ENCODE measurements at places on chromosomes 5 and 9.

DNA sequence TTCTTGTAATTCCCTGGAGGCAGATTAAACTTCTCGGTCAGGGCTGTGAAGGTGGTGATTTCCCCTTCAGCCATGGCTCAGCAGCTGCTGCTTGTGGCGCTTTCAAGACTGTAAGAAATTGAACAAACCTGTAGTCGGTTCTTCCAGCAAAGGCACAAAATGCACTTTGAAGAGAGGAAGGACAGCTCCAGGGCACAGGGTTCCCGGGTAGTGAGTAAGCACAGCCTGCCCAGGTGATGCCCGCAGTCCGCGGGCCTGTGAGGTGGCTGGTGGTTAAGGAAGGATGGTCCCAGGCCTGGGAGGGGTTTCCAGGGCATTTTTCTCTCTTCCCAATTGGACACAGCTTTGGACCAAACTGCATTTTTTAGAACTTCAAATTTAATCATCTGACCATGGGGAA lies 71.8 kb downstream of the FGF1 start:
- DNase-seq, result no peak

DNA sequence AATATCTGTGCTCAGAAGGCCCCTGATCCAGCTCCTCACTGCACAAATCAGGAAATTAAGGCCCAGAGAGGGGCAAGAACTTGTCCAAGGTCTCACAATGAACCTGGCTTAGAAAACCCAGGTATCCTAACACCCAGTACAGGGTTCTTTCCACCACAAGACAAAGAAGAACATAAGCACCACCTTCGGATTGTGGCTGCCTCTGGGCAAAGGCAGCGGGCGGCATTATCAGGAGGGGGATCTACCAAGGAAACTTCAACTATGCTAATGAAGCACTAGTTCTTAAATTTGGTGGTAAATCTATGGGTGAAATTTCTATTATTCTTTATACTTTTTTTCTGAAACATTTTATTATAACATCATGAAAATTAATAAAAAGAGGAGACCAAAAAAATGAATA lies 17.9 kb downstream of the ANXA6 start:
- no peak for DNase-seq

GRCh38 chr5:100840789-100841188 lies 62.3 kb downstream of the ST8SIA4 start:
- DNase-seq, result no peak

DNA sequence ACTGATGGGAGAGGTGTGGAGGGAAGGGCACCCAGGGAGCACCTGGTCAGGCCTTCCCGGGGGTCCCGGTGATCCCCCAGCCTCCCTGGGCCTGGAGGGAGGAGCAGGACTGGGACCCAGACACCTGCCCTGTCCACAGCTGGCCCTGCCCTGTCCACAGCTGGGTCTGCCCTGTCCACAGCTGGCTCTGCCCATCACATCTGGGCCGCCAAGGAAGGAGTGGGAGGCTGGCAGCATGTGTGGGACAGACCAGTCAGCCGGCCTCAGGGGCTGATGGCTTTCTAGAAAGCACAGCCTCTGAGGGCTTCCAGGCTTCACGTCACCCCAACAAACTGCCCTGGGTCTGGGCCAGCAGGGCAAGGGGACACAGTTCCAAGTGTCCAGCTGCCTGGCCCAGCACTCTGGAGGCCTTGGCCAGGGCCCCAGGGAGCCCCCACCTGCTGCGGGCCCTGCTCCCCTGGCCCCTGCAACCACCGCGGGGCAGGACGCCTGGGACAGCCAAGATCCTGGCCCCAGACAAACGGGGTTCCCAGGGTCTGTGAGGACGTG lies 12.2 kb downstream of the DNLZ start:
- no peak for DNase-seq

- no peak for DNase-seq
These were observed 26.9 kb downstream of the INVS start for GRCh38 chr9:100125910-100126309.

- no peak for DNase-seq
These were observed 49.9 kb downstream of the SHB start for GRCh38 chr9:38018958-38019602.

DNA sequence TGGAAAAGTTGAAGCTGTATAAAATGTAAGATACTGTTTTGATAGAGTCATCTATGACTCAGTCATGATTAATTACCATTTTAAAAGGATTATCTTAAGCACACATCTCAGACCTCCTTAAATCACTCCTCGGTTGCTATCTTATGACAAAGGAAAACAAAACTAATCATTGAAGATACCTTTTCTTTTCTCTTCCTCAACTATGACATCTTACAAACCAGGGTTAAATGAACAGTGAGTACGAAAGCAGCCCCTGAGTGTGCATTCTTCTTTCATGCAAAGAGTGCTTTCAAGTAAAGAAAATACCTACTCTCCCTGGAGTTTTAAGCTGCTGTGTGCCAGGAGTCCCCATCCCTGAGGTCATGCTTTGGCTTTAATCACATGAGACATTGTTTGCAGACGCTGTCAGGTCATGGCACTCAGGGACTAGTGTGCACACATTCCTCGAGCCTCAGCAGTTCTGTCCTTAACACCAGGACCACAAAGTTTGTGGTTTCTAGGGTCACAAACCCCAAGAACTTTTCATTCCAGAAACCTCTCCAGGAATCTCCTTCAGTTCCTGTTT lies 86.7 kb upstream of the ICE1 start:
- no peak for DNase-seq

DNA sequence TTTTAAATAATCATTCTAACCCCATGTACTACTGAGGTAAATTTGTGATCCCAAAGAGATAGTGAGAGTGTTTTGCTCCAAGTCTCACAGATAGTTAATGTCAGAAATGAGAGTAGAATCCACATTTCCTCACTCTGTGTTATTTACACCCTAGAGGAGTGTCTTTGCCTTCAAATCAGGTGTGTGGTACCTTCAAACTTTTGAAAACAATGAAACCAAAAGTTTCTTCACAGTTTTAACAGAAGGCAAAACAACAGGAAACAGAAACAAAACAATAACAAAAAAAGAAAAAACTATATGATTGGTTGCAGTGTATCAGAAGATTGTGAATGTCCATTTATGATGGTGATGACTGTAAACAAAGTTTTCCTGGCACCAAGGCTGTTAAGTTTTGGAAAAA lies 85.9 kb downstream of the ERBIN start:
- no peak for DNase-seq

DNA sequence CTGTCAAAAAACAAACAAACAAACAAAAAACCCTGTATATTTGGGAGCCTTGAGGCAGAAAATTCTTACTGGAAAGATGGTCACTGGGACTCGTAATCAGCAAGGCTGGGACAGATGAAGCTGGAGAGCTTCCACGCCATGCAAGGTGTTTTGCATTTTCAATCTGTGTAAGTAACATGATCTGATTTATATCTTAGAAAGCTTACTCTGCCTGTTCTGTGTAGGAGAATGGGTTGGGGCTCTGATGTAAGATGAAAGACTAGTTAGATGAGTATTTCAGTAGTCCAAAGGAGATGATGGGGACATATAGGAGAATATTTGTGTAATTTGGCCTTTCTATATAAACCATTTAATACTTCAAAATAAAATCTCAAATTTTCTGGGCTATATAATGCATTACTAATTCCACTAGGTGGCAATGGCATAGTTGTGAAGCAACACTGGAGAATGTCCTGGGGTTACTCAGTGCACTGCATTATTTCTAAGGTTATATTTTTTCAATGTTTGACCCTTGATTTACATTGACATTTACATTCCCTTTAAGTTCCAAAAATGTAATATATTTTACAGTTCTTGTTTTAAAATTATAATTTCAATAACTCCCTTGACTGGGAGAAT lies 21.9 kb upstream of the FSD1L start:
- no peak for DNase-seq

GRCh38 chr9:124340219-124341069 lies 74.8 kb downstream of the PSMB7 start:
- no peak for DNase-seq

DNA sequence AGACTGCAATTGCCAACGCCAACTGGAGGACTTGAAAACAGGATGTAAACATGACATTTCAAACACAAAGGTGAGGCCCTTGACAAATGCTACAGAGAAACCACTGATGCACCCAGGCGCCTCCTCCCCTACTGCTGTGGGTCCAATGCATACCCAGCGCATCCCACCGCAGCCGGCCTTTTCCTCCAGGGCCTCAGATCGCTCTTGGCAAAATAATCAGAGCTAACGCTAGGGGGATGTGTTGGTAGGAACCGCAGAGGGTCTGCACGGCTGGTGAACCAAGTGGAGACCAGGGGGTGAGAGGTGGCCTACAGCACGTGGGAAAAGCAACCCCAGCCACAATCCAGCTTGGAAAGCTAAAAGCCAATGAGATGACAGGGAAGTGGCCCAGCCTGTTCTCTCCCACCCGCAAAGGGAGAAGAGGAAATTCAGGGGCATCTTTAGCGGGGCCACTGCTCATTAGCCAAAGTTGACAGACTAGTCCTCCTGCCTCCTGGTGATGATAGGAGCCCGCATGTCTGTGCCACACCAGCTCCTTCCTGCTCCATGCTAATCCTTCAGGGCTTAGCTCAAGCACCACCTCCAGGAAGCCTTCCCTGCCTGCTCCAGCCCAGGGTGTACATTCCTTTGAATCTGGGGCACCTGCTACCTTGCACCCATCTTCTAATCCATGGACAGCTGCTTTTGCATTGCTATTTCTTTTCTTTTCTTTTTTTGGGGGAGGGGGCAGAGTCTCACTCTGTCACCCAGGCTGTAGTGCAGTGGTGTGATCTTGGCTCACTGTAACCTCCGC lies 5.9 kb downstream of the FAM163B start:
- no peak for DNase-seq

DNA sequence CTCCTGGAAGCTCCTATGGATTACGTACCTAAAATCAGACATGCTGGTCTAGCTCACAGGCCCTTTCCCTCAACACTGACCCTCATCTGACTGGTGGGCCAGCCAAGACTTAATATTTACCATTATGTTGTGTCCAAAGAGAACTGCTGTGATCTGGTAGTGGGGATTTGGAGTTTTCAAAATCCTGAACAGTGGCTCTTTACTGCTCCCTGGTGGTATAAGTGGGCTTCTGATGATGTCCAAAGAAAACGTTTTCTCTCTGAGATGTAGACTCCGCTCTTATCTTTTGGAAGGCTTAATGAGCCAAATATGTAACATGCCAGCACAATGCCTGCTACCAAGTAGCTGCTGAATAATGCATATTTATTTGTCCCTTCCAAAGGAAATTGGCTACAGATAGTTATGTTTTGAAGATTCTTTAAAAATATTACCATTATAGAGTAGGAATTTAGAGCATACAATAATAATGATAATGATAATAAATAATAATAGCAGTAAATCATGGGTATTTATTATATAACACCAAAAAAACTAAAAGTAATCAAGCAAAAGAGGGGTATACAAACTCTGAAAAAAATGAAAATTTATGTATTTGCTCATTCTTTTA lies 406.6 kb upstream of the TNC start:
- DNase-seq, result no peak

- no peak for DNase-seq
These were observed 18.4 kb downstream of the F2RL2 start for GRCh38 chr5:76604838-76605237.

DNA sequence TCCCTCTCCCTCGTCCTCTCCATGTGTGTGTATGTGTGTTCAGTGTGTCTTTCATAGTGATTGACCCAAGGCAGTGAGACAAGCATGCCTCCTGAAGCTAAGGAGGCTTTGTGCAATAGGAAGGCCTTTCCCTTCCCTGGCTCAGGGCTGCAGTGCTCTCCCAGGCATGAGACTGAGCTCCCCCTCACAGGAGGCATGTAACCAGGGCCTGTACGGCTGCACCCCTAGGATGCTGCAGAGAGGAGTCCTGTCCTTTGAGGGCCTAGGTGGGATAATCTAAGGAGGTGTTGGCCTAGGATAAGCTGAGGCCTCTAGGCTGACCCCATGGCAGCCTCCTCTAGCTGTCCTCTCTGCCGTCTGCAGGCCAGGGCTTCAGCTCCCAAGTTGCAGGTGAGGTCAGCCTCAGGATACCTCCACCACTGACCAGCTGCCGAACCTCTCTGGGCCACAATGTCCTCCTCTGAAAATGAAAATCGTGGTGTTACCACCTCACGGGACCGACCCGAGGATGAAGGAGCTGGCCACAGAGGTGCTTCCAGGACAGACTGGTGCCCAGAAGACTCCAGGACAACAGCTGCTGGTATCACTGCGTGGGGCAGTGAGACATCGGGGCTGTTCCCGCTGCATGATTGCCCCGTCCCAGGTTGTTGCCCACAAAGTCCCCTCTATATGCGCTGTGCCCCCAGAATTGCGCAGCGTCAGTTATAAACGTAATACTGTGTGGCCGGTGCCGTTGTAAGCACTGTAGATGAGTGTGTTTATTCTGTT lies 129.6 kb downstream of the BARX1 start:
- no peak for DNase-seq

GRCh38 chr5:150140830-150141229 lies 14.8 kb downstream of the PDGFRB start:
- no peak for DNase-seq

GRCh38 chr9:22170556-22170955 lies 161.5 kb upstream of the CDKN2B start:
- DNase-seq, result no peak

- no peak for DNase-seq
These were observed 144.8 kb downstream of the NR3C1 start for GRCh38 chr5:143258559-143259253.

GRCh38 chr9:91771864-91772263 lies 178.2 kb downstream of the ROR2 start:
- DNase-seq, result no peak

DNA sequence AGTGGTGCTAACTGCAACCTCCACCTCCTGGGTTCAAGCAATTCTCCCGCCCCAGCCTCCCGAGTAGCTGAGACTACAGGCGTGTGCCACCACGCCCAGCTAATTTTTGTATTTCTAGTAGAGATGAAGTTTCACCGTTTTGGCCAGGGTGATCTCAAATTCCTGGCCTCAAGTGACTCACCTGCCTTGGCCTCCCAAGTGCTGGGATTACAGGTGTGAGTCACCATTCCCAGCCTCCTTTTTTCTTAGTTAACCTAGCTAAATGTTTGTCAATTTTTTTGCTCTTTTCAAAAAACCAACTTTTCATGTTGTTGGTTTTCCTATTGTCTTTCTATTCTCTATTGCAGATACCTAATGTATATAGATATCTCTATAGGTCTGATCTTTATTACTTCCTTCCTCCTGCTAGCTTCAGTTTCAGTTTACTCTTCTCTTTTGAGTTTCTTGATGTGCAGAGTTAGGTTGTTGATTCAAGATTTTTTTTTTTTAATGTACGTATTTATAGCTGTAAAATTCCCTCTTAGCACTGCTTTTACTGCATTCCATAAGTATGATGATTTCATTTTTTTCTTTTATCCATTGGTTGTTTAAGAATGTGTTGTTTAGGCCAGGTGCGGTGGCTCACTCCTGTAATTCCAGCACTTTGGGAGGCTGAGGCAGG lies 32.9 kb downstream of the FGD3 start:
- no peak for DNase-seq

- no peak for DNase-seq
These were observed 486.2 kb downstream of the GADD45G start for GRCh38 chr9:90090997-90091396.

- no peak for DNase-seq
These were observed at the start of gene DPYSL3 for GRCh38 chr5:147509710-147510651. DPYSL3 (minus strand) TSS chr5:147510068; CDS start chr5:147509858, 210 bp downstream.

DNA sequence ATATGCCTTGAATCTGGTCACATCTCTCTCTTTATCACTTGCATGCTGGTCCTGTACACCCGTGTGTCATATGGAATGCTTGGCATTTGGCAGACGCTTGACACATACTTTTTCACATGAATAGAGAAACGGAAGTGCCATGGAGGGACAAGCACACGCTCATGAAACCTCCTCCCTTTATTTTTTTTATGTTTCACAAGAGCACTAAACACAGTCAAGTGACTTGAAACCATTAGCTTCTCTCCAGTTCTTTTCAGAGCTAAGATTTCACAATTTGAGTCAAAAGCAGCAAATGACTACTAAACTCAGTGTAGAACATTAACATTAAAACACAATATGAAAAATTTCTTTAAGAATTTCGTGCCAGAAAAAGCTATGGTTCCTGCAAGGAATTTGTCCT lies 151.1 kb downstream of the DOCK2 start:
- DNase-seq, result no peak
